Activated T-helper 17 cell treated with anti-CD3 and anti-CD28 coated beads, Interleukin-2, amount 50 U/mL, for 72 hours (primary cell): ENCODE measurements at places on chromosomes 16 and 17.

- peaks cover 23% of the 10 kb centered on the region for H3K36me3 ChIP-seq
- ATAC-seq, result peak; percentile 14
- H3K4me1 ChIP-seq, result peaks cover 16% of the 10 kb centered on the region
- peaks cover 6% of the 10 kb centered on the region for H3K27me3 ChIP-seq
- H3K4me3 ChIP-seq, result peak overlapping the region; percentile 98
- peak overlapping the region; percentile 100 for H3K27ac ChIP-seq
These were observed 2.7 kb downstream of the HOXB2 start for GRCh38 chr17:48542114-48542656.

- no peaks in the 10 kb centered on the region for H3K36me3 ChIP-seq
- H3K4me1 ChIP-seq, result no peaks in the 10 kb centered on the region
- H3K27me3 ChIP-seq, result peaks cover 22% of the 10 kb centered on the region
- no peak for ATAC-seq
These were observed 104.0 kb upstream of the CDH5 start for GRCh38 chr16:66262253-66263167.

DNA sequence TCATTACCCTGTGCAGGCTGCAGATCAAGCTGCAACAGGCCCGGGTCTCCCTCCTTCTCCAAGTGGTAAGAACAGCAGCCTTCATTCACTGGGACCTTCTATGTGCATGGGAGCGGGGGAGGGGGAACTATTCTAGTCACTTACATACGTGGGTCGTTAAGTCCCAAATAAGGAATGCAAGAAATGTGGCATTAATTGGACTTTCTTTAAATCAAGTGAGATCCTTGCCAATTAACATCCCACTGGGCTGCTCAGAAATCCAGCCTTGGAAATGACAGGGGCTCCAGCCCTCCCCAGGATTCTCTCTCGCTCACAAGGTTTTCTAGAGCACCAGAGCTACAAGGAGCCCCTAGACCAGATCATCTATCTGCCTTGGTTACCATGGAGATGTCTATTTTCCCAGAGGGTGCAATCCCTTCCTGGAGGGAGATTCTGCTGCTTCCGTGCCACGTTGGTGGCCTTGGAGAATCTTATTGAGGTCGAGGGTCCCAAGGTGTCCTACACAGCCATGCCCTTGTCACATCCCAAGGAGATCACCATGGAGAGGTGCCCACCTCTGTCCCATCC, 5.2 kb upstream of the EIF1 start:
- no peak overlapping the region for H3K27ac ChIP-seq
- H3K4me1 ChIP-seq, result peaks cover 21% of the 10 kb centered on the region
- H3K36me3 ChIP-seq, result peaks cover 3% of the 10 kb centered on the region

GRCh38 chr17:75501378-75502071, 13.8 kb downstream of the CASKIN2 start:
- H3K36me3 ChIP-seq, result peaks cover 6% of the 10 kb centered on the region
- no peak overlapping the region for H3K4me3 ChIP-seq
- no peaks in the 10 kb centered on the region for H3K27me3 ChIP-seq
- ATAC-seq, result no peak

DNA sequence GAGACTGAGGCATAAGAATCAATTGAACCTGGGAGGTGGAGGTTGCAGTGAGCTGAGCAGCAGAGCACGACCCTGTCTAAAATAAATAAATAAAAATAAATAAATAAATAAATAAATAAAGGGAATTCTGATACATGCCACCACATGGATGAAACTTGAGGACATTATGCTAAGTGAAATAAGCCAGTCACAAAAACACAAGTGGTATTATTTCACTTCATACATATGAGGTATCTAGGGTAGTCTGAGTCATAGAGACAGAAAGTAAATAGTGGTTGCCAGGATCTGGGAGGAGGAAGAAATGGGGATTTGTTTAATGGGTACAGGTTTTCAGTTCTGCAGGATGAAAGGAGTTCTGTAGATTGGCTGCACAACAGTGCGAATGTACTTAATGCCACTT, 16.3 kb downstream of the PIPOX start:
- no peaks in the 10 kb centered on the region for H3K4me1 ChIP-seq
- no peak overlapping the region for H3K27ac ChIP-seq
- no peaks in the 10 kb centered on the region for H3K27me3 ChIP-seq

DNA sequence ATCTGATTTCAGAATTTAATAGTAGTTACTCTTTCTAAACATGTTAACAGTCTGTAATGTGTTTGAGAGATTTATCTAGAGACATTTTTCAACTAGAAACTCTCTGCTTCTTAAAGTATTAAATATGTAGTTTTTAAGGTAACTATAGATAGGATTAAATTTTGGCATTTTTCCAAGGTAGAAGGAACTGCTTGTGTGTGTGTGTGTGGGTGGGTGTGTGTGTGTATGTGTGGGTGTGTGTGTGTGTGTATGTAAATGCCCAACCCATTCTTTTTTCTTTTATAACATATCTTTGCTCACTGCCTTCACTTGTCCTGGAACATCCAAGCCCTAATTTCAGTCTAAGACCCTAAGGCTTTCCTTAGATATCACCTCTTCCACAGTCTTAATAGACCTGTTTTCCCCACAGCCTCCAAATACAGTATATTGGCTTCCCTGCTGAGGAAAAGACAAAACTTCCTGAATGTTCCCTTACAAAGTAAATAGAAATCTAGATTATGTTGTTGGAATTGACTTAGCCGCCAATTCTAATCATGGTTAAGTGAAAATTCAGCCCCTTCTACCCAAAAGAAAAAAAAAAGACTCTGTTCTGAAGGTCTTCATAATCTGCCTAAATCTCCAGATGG, 33.5 kb downstream of the NUP93 start:
- H3K27ac ChIP-seq, result peak overlapping the region; percentile 24
- peaks cover 64% of the 10 kb centered on the region for H3K36me3 ChIP-seq
- H3K4me3 ChIP-seq, result no peak overlapping the region

DNA sequence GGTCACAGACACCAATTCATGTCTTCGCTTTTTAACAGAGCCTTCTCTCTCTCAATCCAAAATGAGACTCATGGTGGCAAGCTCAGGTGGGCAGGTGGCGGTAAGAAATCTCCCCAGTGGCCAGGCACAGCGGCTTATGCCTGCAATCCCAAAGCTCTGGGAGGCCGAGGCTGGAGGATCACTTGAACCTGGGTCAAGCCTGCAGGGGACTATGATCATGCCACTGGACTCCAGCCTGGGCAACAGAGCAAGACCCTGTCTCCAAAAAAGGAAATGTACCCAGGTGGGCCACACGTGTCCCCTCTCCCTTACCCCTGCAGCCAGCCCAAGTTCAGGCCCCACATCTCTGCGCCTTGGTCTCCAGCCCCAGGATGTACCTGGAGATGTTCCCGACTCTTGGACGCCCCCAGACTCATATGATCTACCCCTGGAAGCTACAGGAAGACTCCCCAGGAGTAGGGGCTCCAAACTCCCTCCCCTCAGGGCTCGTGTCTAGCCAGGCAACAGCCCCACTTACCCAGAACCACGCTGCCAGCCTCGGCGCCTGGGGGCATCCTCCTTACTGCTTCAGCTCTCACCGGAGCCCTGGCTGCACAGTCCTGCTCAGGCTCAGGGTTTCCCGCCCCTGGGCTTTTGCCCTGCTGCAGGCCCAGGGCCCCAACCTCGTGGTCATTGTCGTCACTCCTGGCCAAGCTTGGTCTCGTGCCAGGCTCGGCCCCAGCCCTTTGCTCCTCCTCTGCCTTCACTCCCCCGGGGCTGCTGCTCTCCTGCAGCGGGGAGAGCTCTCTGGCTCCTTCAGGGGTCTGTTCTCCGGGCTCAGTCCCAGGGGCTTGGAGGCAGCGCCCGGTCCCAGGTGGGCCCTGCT, 16.2 kb downstream of the MYLK3 start:
- ATAC-seq, result no peak
- no peaks in the 10 kb centered on the region for H3K27me3 ChIP-seq
- no peaks in the 10 kb centered on the region for H3K4me1 ChIP-seq
- H3K4me3 ChIP-seq, result no peak overlapping the region

DNA sequence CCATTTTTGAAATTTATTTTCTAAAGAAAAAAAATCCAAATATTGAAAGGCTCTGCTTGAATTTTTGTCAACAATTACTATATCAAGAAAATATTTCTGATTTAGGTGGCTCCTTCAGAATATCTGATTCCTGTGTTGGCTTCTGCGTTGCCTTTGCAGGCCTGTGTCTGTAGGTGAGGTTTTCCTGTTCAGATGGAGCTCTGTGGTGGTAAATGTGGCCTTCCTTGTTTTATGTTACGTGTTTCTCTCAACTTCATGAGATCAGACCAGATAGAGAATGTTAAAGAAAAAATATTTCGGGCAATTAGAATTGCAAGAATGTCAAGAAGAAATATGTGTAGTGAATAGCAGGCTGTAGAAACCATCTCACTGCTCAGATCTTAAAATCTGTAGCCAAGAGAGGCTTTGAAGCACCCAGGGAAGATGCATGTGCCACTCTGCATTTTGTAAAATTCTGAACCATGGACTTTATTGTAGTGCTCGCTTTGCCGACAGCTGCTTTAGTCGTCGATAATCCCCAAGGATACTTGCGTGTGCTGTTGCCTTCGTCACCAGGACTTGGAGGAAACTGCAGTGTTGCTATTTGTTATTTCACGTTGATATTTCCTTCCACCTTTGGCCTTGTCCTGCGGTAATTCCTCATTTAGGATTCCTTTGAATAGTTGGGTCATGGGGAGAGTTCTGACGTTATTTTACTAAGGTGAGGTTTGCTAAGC, 69.9 kb downstream of the RPTOR start:
- peaks cover 24% of the 10 kb centered on the region for H3K4me1 ChIP-seq
- no peaks in the 10 kb centered on the region for H3K27me3 ChIP-seq
- no peak for ATAC-seq
- H3K36me3 ChIP-seq, result no peaks in the 10 kb centered on the region

- no peak overlapping the region for H3K4me3 ChIP-seq
- no peak for ATAC-seq
- H3K4me1 ChIP-seq, result no peaks in the 10 kb centered on the region
- H3K27me3 ChIP-seq, result no peaks in the 10 kb centered on the region
- no peaks in the 10 kb centered on the region for H3K36me3 ChIP-seq
These were observed 86.7 kb upstream of the TOB1 start for GRCh38 chr17:50952889-50953288.

DNA sequence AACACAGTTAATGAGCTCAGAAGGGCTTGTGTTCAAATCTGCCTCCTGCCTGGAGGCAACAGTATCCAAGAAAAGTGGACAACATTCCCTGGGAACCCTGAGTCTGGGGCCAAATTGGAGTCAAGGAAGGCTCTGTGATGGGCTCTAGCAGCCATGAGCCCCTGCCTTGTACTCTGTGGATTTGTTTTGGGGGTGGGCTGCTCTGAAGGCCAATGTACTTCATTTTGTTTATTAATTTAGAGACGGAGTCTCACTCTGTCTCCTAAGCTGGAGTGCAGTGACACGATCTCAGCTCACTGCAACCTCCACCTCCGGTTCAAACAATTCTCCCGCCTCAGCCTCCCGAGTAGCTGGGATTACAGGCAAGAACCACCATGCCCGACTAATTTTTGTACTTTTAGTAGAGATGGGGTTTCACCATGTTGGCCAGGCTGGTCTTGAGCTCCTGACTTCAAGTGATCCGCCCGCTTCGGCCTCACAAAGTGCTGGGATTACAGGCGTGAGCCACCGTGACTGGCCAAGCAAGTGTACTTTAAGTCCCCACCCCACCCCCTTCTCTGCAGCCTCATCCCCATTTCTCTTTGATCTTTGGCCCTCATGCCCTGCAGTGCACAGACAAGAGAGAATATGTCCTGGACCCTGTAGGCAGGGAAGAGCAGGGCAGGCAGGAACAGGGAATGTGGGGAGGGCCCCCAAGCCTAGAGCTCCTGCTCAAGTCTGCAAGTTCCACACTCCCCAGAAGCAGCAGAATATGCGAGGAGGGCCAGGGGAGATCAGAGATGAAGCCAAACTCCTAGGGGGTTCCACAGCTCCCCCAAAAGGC, 2.7 kb upstream of the GIP start:
- no peak for ATAC-seq
- H3K27me3 ChIP-seq, result peaks cover 37% of the 10 kb centered on the region
- H3K27ac ChIP-seq, result no peak overlapping the region
- H3K36me3 ChIP-seq, result no peaks in the 10 kb centered on the region

DNA sequence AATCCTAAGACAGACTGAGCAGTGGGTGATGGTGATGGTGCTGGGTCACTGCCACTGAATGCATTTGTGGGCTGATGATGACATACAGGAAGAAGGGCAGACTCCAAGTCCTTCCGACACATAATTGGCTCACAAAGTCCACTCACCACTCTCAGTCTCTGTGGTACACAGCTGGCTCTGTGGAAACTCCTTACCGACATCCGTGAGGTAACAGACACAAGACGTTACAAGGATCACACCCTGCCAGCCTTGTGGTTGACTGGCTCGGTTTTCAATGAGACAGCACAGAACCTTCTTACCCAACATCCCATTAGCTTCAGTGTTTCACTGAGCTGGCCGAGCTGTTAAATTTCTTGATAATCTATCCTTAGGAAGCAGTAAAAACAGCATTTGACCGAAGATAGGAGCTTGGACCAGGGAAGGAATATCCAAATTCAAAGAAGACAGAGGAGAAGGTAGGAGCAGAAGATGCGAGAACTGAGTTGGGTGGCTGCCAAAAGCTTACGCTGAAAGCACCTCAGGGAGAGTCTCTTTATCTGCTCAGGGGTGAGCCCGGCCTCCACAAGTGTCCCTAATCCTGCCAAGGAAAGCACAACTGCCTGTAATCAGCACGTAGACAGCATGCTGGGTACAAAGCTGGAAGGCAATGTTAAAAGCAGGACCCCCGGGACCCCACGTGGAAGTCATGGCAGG, 5.5 kb upstream of the MXRA7 start:
- H3K4me3 ChIP-seq, result peak overlapping the region; percentile 67
- peaks cover 27% of the 10 kb centered on the region for H3K4me1 ChIP-seq
- H3K27ac ChIP-seq, result peak overlapping the region; percentile 84
- ATAC-seq, result peak; percentile 94

- H3K27ac ChIP-seq, result no peak overlapping the region
- H3K27me3 ChIP-seq, result no peaks in the 10 kb centered on the region
- H3K4me1 ChIP-seq, result peaks cover 5% of the 10 kb centered on the region
- ATAC-seq, result no peak
- no peak overlapping the region for H3K4me3 ChIP-seq
These were observed 8.7 kb downstream of the HEXIM2 start for GRCh38 chr17:45170280-45170930.

DNA sequence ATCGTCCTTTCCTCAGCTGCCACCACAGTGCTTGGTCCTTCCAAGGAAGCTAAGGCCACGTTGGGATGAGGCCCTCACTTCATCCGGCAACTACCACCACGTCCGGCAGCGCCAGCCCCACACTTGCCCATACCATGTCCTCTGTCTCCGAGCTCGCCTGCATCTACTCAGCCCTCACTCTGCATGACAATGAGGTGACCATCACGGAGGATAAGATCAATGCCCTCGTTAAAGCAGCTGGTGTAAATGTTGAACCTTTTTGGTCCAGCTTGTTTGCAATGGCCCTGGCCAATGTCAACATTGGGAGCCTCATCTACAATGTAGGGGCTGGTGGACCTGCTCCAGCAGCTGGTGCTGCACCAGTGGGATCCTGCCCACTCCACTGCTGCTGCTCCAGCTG, 44.9 kb downstream of the TTC19 start:
- H3K27me3 ChIP-seq, result no peaks in the 10 kb centered on the region
- H3K36me3 ChIP-seq, result peaks cover 94% of the 10 kb centered on the region
- peak overlapping the region; percentile 37 for H3K27ac ChIP-seq
- no peak overlapping the region for H3K4me3 ChIP-seq
- ATAC-seq, result no peak
